Glutamatergic neuron (in vitro differentiated cells): ENCODE measurements at places on chromosomes 1 and 21. TPM values are rescaled to one million over a fixed set of nuclear protein-coding genes. Genes with fewer than 3 reads are reported as not detected.

The PADI2 gene
- total RNA-seq, result 0.74 TPM

DNA sequence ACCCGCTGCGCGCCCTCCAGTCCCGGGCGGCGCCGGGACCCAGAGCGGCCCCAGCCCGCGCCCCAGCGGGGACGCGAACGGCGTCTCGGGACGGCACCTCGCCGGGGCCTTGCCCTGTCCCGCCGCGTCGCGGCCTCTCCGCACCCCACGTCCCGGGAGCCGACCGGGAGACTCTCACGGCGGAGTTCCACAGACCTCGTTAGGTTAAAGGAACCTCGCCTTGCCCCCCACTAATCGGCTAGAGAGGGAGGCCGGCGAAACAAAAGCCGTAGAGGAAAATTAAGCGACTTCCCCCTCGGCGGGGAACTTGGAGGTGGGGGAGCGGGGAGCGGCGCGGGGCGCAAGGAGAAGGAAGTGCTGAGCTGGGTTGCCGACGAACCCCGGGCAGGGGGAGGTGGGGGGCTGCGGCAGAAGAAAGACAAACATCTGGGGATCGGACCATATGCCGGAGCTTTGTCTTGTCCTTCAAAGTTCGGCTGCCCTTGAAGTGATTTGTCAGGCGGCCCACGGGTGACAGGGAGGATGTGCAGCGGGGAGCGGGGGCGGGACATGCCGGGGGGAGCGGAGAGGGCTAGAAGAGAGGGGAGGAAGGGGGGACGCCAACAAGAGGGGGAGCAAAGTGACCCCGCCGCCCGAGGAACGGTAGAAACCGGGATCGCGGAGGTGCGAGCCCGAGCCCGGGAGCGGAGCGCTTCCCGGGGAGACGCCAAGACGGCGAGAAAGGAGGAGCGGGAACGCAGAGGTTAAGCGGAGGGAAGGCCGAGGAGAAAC is 120.0 kb upstream of the RRP15 start:
- DNase-seq, result peak; percentile 62

DNA sequence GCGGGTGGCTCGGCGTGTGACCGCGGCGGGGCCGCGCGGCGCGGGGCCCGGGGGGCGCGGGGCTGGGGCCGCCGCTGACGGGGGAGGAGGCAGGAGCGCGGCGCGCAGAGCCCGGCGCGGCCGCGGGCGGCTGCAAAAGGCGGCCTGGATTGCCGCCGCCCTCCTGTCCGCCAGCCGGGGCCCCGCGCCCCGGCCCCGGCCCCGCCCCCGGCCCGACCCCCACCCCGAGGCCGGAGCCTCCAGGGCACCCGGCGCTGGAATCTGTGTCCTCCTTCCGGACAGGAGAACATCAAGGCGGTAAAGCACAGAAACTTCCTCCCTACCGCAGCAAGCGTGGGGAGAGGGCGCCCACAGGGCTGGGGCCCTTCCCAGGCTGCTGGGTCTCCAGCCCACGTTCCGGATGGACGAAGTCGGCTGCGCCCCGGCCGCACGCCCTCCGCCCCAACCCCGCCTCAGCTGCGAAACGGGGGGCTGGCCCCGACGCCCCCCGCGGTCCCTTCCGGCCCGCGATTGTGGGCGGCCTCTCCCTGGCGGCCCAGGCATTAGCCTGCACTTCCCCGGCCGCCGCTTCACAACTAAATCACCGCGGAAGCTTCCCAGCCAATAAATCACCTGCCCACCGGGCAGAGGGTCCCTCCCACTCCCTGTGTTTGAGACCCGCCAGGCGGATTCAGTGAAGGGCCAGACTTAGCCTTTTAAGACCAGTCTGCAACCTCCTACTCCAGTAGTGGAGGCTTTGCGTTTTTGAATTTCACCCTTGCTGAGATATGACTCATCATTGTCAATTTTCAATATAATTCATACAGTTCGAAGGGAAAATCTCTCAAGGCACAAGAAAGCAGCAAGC is 106.0 kb downstream of the SLC45A1 start:
- peak; percentile 71 for DNase-seq

- no peak for DNase-seq
Observed at GRCh38 chr1:171219346-171220080, 28.8 kb upstream of the FMO1 start.

DNA sequence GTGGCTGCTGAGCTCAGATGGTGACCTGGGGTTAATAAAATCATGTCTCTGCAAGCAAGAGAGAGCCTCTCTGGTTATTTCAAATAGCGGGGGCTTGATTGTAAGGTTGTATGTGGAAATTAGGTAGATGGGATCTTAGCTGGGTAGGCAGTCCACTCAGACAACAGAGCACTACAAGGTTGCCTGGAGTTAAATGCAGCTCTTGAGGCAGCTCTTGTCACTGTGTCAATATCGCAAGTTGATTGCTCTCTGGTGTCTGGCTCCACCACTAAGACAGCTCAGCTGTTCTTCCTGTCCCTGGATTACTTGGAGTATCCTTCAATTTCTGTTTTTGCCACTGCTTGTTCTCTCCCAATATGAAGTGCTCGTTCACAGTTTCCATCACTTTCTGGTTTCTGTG is 93.8 kb downstream of the C21orf91 start:
- no peak for DNase-seq
